Renal pelvis (tissue), 12 donors: ENCODE measurements at places on chromosomes 13 and 19. TPM values are rescaled to one million over a fixed set of nuclear protein-coding genes. Genes with fewer than 3 reads are reported as not detected.

The CCDC70 gene
- polyA plus RNA-seq = not detected

The KLF1 gene
- 0.45 TPM for polyA plus RNA-seq

The LIM2 gene
- polyA plus RNA-seq = 0.44 TPM

The SIAH3 gene
- polyA plus RNA-seq = 0.81 TPM

DNA sequence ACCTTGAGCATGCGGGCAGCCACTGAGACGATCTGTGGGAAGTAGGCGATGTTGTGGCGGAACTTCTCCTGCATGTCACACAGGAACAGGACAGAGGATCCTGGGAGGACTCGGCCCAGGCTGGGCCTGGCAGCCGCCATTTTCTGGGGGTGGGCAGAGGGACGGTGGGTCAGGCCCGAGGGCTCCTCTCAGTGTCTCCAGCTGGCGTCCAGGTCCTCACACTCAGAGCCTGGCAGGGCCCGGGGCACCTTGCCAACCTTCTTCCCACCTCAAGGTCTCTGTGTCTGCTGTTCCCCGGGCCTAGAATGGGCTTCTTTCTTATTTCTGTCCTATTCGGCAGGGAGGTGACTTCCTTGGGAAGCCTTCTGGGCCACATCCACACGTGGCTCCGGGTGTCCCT is 5.1 kb downstream of the ISOC2 start:
- DNase-seq = no peak

GRCh38 chr19:29396925-29397324 is 128.9 kb upstream of the VSTM2B start:
- no peak for DNase-seq

DNA sequence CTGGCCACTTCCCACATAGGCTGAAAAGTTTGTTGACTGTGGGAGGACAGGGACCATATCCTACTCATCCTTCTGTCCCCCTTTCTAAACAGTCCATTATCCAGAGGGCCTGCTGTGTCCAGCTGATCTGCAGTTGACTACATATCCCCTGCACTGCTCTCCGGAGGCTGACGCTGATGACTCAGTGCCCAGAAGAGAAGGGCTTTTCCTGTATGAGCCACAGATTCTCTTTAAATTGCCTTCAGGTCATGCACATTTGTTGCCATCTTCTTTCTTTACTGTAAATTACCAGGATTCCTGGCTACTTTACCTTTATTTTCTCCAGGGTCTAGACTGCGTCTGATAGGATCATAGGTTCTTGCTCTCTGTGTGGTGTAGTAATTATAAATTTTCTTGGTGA is 125.2 kb downstream of the LACC1 start:
- no peak for DNase-seq

DNA sequence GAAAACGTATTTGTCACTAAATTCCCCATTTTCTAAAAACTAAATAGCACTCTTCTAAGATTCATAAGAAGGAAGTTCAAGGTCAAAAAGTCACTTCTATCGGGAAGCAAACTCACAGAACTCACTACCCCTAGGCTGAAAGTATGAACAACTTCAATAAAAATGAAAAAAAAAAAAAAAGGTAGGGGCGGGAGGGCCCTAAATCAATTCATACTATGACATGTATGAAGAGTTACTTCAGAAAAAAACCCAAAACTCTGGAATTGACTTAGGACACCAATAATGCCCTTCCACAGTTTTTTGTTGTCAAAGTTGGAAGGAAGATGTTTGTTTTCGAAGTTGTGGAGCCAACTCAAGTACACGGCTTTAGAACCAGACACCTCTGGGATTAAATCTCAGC is 1.1 kb downstream of the SUCLA2 start:
- no peak for DNase-seq

DNA sequence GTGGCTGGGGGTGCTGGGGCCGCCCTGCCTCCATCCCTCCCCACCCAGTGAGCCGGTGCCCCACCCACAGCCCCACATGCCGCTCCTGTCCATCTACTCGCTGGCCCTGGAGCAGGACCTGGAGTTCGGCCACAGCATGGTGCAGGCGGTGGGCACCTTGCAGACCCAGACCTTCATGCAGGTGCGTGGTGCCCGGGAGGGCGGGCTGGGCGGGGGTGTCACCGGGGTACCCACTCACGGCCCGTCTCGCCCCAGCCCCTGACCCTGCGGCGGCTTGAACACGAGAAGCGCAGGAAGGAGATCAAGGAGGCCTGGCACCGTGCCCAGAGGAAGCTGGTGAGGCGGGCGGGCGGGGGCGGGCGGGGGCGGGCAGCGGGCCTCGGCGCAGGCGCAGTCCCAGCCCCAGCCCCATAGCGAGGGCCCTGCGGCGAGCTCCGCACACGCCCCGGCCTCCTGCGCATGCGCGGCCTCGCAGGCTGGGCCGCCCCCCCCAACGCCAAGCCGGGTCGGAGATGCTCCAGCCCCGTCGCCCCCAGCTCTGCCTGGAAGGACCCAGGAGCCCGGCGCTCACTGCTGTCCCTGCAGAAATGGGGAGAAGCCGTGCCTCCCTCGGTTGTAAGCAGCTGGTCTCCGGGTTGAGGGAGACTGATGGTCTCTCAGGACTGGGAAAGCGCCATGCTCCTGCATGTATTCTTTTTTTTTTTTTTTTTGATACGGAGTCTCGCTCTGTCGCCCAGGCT is 7.7 kb downstream of the ARHGAP45 start:
- DNase-seq = no peak

DNA sequence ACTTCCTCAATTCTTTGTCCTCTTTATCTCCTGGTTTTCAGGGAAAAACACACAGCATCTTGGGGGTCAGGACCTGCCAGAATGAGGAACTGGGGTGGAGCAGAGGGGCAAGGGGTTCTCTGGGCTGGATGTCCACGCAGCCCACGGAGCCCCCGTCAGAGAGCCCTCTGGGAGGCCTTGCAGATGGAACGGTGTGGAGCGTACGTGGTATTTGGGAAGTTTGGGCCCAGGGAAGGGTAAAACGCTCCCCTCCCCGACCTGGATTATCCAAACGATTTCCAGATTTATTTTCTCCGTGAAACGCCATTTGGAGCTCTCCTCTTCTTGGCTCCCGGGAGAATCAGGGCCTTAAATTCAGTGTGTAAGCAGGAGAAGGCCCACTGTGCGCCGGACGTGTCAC is 51.7 kb upstream of the ZNF536 start:
- DNase-seq = no peak

DNA sequence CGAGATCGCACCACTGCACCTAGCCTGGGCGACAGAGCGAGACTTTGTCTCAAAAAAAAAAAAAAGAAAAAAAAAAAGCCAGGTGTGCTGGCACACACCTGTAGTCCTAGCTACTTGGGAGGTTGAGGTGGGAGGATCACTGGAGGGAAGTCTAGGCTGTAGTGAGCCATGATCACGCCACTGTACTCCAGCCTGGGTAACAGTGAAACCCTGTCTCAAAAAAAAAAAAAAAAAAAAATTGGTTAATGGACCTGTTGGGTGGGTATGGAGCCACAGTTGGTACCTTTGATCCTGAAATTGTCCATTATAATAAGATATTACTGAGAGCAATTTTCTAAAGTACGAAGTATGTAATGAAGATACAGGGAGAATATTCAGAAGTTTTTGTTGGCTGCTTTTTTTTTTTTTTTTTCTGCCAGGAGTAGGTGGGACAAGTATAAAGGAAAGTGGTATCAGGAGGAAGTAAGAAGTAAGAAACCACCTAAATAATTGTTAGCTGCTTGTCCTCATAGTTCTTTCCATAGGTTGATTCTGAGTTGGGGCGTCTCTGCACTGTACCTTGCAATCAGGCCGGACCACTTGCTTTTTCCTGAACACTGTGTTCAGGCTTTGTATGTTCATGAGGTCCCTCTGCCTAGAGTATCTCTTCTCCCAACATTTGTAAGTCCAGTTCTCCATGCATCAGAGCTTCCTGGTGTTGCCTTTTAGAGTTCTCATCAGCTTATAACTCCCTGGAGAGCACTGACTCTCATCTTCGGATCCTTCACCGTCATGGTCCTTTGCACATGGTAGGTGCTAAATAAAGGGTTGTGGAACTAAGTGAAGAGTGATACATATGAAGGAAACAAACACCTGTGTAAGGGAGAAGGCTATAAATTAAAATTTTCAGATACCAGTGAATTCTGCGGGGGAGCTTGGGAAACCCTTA is 31.7 kb downstream of the ARHGAP35 start:
- DNase-seq = no peak

DNA sequence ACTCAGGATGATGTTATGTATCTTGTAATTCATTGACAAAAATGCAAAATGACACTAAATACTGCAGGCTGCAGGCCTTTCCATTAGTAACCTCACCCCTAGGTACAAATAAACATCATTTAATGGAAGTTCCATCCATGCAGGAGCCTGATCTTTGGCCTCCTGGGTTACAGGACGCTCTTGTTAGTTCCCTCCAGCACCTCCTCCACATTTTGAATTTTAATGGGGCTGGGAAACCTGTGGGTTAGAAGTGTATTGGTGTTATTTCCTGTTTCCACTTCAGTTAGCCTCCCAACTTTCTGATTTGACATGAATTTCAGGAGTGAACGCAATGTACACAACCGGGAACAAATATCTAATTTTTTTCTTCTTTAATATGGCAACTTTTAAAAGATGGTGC is 237.1 kb upstream of the ARGLU1 start:
- DNase-seq = no peak

GRCh38 chr13:51096131-51096530 is 14.9 kb downstream of the C13orf42 start:
- DNase-seq = no peak

DNA sequence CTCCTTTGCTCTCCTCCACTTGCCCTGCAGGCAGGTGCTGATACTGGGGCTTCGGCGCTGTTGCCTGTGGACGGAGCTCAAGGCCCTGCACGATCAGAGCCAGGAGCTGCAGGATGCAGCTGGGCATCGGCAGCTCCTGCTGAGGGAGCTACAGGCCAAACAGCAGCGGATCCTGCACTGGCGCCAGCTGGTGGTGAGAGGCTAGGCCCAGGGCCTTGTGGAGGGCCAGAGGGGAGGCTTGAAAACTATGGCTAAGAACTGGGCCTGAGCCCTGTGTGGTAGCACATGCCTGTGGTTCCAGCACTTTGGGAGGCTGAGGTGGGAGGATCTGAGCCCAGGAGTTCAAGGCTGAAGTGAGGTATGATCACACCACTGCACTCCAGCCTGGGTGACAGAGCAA is 6.3 kb downstream of the HAUS5 start:
- no peak for DNase-seq

GRCh38 chr13:99725644-99726043 is 224.4 kb downstream of the TM9SF2 start:
- DNase-seq = no peak

- no peak for DNase-seq
These were observed 1960.8 kb downstream of the OLFM4 start for GRCh38 chr13:54989418-54989817.

GRCh38 chr13:113121183-113121927 is 1.2 kb upstream of the F10 start:
- no peak for DNase-seq

DNA sequence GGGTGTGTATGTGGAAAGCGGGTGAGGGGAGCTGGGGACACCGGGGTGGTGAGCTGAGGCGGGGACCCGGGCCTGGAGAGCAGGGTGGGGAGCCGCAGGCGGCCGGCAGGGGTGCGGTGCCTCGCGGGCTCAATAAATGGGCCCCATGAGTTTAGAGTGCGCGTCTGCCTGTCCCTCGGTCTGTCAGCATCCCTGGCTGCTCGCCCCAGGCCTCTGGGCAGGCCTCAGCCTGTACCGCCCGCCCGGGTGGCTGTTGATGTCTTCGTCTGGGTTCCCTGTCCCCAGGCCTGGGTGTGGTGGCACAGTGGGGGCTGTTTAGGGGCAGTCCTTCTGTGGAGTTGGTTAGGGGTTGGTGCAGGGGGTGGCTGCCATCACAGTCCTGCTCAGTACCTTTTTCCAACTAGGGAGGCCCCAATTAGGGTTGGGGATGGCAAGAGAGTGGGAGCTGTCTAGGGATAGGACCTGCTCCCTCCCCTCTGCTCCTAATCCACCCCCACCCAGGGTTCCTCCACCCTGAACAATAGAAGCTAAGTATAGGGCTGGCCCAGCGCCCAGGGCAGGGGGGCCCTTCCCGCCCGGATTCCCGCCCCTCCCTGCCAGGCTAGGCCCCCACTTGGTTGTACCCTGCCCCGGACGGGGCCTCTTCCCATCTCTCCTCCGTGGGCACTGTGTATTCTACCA is 12.2 kb downstream of the CIC start:
- no peak for DNase-seq

GRCh38 chr13:111213964-111214726 is 99.0 kb downstream of the ARHGEF7 start:
- no peak for DNase-seq
